Psoas muscle (tissue), 8 donors: ENCODE measurements at places on chromosomes 13 and 19. TPM values are rescaled to one million over a fixed set of nuclear protein-coding genes. Genes with fewer than 3 reads are reported as not detected.

The FGF22 gene
- 0.15 TPM for total RNA-seq

The IGFL3 gene
- not detected for total RNA-seq

GRCh38 chr19:13505761-13506470 lies 363 bp downstream of the CACNA1A start:
- no peak for DNase-seq
- H3K36me3 ChIP-seq, result no peaks in the 10 kb centered on the region
- no peaks in the 10 kb centered on the region for H3K4me1 ChIP-seq
- peaks cover 4% of the 10 kb centered on the region for H3K27me3 ChIP-seq

DNA sequence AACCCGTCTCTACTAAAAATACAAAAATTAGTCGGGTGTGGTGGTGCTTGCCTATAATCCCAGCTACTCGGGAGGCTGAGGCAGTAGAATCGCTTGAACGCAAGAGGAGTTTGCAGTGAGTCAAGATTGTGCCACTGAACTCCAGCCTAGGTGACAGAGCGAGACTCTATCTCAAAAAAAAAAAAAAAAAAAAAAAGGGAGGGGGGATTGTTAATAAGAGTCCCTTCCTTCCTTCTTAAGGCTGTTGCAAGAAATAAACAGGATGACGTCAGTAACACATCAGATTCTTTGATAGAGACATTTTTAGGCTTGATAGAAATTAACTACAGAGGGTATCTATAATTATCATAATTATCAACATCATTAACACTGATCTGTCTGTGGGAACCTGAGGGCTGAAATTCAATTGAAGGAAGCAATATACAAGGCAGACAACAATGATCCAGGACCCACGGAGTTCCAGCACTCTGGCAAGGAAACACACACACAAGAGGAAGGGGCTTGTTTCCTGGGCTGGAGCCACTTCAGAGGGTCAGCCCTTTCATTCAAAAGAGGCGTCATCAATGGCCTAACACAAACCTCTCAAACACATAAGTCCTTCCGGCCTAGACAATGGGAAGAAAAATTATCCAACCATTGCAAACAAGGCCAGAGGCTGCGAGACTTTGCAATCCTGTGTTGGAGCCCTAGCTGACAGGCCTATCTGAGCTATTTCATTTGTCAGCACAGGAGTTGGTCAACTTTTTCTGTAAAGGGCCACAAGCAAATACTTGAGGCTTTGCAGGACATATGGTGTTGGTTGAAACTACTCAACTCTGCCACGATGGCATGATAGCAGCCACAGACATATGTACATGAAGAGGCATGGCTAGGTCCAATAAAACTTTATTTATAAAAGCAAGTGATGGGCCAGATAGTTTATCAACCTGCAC lies 105.2 kb downstream of the INSR start:
- DNase-seq, result no peak
- no peak overlapping the region for H3K4me3 ChIP-seq
- no peaks in the 10 kb centered on the region for H3K27me3 ChIP-seq
- H3K36me3 ChIP-seq, result peaks cover 3% of the 10 kb centered on the region
- peaks cover 13% of the 10 kb centered on the region for H3K4me1 ChIP-seq

DNA sequence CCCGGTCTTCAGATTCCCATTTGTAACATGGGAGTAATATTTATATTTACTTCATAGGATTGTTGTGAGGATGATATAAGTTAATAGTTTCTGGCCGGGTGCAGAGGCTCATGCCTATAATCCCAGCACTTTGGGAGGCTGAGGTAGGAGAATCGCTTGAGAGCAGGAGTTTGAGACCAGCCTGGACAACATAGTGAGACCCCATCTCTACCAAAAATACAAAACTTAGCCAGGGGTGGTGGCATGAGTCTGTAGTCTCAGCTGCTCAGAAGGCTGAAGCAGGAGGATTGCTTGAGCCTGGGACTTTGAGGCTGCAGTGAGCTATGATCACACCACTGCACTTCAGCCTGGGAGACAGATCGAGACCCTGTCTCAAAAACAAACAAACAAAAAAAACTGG lies 11.2 kb downstream of the CATSPERG start:
- H3K4me1 ChIP-seq, result no peaks in the 10 kb centered on the region
- no peak overlapping the region for H3K4me3 ChIP-seq
- peaks cover 8% of the 10 kb centered on the region for H3K36me3 ChIP-seq
- no peaks in the 10 kb centered on the region for H3K27me3 ChIP-seq

GRCh38 chr13:50581586-50582196 lies 261.8 kb downstream of the DLEU7 start:
- H3K4me1 ChIP-seq, result no peaks in the 10 kb centered on the region
- no peak for DNase-seq
- H3K27me3 ChIP-seq, result no peaks in the 10 kb centered on the region
- no peak overlapping the region for H3K27ac ChIP-seq

DNA sequence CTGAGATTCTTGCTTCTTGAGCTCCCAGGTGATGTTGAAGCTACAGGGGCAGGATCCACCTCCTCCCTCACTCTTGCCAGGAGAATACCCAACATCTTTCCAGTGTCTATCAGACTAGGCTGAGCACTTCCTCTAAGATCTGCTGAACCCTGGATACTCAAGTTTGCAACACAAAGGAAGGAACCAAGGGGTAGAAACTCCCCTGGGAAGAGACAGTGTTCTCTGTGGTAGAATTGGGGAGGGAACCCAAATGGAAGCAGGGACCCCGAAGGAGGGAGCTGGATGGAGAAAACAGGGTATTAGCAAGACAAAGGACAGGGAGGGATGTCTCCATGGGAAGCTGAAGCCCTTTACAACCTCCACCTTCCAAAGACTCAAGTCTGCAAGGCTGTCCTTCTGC lies 117.6 kb downstream of the DNAJC15 start:
- no peaks in the 10 kb centered on the region for H3K36me3 ChIP-seq
- no peak overlapping the region for H3K27ac ChIP-seq

- H3K4me1 ChIP-seq, result no peaks in the 10 kb centered on the region
- DNase-seq, result no peak
- H3K4me3 ChIP-seq, result no peak overlapping the region
Observed at GRCh38 chr13:110485604-110486003, 75.9 kb downstream of the RAB20 start.

- H3K36me3 ChIP-seq, result no peaks in the 10 kb centered on the region
- H3K27ac ChIP-seq, result no peak overlapping the region
Observed at GRCh38 chr13:63700350-63700749, 2284.7 kb upstream of the PCDH20 start.
